ENCODE measurements at places on chromosomes 6 and 20. TPM values are rescaled to one million over a fixed set of nuclear protein-coding genes. Genes with fewer than 3 reads are reported as not detected.

DNA sequence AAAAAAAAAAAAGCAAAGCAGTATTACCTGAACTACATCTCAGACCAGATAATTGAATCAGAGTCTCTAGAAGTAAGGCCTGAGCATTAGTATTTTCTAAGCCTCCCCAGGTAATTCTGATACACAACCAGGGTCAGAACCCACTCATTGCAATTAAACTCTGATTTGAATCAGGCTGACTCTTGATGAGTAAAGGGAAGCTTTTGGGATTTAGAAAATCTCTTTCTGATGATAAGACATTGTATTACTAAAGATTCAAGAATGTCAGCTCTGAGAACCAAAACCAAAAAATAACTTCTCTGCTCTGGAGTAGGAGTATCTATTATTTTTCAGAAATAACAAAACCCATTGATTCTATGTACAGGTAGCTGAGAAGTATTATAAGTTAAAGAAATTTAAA is 100.1 kb upstream of the COL21A1 start:
- DNase-seq = no peak

- DNase-seq = no peak
Observed at GRCh38 chr6:132261354-132261753, 139.9 kb downstream of the MOXD1 start.

DNA sequence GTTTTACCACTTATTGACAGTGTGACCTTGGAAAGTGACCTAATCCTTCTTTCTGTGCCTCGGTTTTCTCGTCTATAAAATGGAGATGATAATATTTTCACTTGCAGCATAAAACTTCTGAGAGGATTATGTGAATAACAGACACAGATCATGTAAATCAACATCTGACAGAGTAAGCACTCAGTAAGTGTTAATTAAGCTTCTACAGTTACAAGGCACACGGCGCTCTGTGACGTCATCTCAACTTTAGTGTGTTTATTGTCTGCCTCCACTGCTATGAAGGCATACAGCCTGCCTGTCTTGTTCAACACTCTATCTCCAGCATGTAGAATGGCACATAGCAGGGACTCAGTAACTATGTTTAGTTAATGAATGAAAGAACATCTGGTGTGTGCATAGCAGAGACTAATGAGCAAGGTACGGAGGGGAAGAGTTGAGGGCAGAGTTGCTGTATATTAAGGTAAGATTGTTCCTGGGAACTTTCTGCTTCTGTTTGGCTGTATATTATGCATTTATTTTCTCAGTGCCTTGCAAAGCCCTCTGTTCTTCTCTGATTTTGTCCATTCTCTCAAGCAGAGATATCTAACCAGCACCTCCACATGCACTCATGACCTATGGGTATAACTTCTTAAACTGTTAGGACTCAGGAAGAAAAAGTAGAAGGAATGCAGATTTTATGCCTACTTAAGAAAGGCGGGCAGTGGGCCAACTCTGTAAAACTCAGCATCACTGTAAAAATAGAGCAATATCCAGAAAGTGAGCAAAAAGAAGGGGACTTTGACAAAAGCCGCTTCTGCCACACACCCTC is 66.4 kb upstream of the STMND1 start:
- no peak for DNase-seq

- DNase-seq = peak; percentile 10
Observed at GRCh38 chr6:10837622-10837994, 731 bp downstream of the MAK start.

DNA sequence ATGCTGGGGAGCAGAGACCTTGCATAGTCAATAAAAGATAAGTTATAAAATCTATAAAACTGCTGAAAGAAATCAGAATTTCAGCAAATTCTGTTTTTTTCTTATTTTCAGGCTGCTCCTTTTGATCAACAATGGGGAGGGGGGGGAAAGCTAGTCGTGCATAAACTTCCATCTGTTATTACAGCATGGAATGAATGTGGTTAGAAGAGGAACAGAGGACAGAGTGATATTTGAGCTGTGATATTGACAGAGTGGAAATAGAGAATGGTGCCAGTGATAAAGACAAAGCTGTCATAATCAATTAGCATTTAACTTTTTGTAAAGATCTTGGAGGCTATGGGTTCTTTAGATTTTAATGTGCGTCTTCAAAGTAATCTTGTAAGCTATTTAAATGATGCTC is 43.4 kb upstream of the QKI start:
- DNase-seq = no peak

DNA sequence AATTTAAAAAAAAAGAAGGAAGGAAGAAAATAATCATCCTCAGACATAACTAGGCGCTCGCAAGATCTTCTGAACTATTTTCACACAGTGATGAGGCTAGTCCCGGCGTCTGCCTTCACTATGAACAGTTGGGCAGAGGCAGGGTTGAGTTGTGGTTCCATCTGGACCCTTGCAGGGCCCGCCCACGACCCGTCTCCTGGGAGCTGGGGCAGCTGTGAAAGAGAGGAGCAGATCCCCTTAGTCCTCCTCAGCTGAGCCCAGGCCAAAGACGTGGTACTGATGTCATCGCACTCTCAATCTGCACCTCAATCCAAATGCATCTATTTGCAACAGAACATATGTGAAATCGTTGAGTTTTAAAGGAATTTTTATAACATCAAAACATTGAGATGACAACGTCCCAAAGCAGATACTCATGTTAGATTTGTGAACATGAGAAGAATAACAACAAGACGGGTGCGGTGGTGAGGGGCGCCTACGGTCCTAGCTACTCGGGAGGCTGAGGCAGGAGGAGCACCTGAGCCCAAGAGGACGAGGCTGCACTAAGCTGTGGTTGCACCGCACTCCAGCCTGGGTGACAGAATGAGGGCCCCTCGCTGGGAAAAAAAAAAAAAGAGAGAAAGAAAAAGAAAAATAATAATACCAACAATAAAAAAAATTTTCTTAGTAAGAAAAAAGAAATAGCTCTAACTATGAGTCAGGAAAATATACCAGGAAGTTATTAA is 15.3 kb downstream of the TCFL5 start:
- DNase-seq = no peak

GRCh38 chr6:32294566-32294965 is 70.7 kb upstream of the NOTCH4 start:
- DNase-seq = no peak

GRCh38 chr6:163941624-163941976 is 527.1 kb downstream of the QKI start:
- no peak for DNase-seq

DNA sequence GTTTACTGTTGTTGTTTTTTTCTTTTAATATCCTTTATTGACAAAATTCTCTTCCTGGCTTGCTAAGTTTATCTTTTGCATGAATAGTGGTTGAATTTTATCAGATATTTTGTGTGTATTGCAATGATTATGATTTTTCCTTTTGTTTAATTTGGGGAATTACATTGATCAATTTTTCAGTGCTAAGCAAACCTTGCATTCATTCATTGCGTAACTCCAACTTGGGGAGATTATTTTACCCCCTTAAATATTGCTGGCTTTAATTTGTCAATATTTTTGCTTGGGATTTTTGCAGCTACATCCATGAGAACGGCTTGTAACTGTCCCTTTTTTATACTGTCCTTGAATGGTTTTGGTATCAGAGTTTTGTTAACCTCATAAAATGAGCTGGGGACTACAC is 63.4 kb downstream of the SERAC1 start:
- no peak for DNase-seq

DNA sequence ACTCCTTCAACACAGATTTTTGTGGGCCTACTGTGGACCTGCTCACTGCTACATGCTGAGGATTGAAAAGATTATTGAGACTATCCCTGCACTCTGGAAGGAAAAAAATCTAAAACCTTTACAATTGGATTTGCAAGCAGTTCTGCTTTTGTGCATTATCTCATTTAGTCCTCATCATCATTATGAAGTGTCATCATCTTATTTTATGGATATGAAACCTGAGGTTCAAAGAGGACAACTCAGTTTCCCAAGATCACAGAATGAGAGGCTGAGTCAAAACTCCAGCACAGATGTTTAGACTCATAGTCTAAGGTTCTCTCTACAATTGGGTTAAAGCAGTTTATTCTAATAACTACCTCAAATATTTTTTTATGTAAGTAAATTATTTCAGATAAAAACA is 160.2 kb upstream of the MARCKS start:
- no peak for DNase-seq

GRCh38 chr6:31171931-31172905 is 1.7 kb upstream of the POU5F1 start:
- DNase-seq = no peak

DNA sequence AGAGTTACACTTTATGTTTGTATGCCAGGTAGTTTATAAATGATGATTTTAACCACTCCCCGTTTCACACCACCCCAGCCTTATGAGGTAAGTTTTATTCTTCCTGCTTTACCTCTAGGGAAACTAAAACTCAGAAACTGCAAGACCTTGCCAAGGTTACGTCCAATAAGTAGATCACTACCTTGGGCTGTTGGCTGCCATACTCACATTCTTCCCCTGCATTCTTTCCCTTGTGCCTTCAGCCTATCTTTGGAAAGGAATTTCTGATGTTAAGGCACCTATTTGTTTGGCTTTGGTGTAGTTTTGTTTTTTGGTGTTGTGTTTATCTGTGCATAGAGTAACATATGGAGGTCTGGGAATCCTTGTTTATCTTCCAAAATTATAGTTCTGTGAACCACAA is 122.1 kb downstream of the UST start:
- DNase-seq = no peak

- DNase-seq = no peak
Observed at GRCh38 chr6:166258854-166259276, 49.3 kb downstream of the PRR18 start.

- no peak for DNase-seq
Observed at GRCh38 chr20:49999329-49999728, 16.5 kb downstream of the SNAI1 start.

- no peak for DNase-seq
Observed at GRCh38 chr6:24207413-24207812, 81.4 kb downstream of the NRSN1 start.

GRCh38 chr20:36249450-36249849 is 13.2 kb downstream of the AAR2 start:
- DNase-seq = no peak

- DNase-seq = no peak
Observed at GRCh38 chr20:5718896-5719595, 31.2 kb upstream of the SHLD1 start.

GRCh38 chr20:37526238-37526838 is 1.3 kb downstream of the BLCAP start:
- DNase-seq = peak; percentile 5

Gene EPPIN
- not detected for total RNA-seq

Gene RARS2
- 21.0 TPM for total RNA-seq

Gene GID8
- 32.4 TPM for total RNA-seq

Gene DPPA5
- not detected for total RNA-seq

Gene SLC4A11
- 0.19 TPM for total RNA-seq

Gene VSX1
- not detected for total RNA-seq

Gene KCNQ2
- total RNA-seq = 0.27 TPM

Gene MCCD1
- not detected for total RNA-seq

Gene NKAIN2
- total RNA-seq = not detected

Gene KIF13A
- total RNA-seq = 21.0 TPM

Gene SLC2A10
- total RNA-seq = 0.17 TPM

Gene RFX6
- not detected for total RNA-seq

Gene NKX2-2
- not detected for total RNA-seq

Data from naive thymus-derived CD4-positive, alpha-beta T cell (primary cell).